Activated CD8-positive, alpha-beta memory T cell treated with anti-CD3 and anti-CD28 coated beads for 1 hour (primary cell): ENCODE measurements at places on chromosomes 13 and 19.
A peak's percentile ranks its signal among the peaks of the same experiment; 100 is the strongest.

DNA sequence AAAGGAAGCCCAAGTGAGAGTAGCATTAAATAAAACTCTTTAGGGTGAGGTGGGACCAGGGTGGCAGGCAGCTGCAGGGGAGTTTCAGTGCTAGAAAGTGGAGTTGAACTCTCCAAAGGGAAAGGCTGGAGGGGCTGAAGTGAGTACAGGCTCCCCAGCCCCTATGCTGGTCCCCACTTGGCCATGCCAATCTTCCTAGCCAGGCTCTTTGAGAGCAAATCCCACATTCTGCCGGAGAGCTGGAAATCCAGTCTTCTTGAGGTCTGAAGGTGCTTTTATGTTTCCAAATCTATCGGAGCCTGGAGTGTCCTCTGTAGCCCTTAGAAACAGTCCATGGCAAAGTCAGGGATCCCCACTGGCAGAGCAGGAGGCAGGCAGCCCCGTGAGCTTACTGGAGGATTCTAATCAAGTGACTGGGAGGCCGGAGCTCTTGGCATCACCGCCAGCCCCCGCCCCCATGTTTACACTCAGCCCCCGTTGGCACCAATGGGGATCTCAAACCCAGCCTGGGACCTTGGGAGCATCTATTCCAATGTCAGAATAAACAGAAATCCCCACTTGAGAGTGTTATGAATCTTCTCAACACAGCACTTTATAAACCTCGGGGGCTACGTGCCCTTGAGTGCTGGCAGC is 18.3 kb downstream of the ZNF536 start:
- DNase-seq: no peak

DNA sequence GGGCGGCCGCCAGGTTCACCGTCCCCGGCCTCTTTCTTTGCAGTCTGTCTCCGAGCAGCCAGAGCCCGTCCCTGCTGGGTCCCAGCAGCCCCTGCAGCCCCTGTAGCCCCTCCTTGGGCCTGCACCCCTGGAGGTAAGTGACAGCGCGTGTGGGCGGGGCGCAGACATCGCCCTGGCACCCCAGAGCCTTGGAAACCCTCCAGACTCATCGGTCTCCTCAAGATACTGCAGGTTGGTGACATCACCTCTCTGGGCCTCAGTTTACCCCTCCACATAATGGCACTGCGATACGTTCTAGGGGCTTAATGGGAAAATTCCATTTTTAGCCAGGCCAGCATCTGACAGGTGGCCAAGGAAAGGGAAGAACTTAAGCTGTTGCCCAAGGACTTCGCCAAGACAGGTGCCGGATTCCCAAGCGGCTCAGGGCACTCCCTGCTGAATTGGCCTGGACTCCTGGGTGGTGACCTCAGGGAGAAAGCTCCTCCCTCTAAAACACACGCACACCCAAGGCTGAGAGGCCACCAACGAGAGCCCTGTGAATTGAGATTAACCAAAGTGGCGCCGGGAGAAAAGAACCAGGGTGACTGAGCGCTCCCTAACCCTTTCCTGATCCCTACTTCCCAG is 13.1 kb downstream of the MAST3 start:
- DNase-seq: no peak

- DNase-seq: no peak
These were observed 137.9 kb downstream of the PCDH20 start for GRCh38 chr13:61277586-61278276.

GRCh38 chr19:49932041-49932451 is 2.7 kb upstream of the NUP62 start:
- DNase-seq: no peak

- DNase-seq: no peak
These were observed 4.9 kb upstream of the TDRD3 start for GRCh38 chr13:60392131-60392530.

DNA sequence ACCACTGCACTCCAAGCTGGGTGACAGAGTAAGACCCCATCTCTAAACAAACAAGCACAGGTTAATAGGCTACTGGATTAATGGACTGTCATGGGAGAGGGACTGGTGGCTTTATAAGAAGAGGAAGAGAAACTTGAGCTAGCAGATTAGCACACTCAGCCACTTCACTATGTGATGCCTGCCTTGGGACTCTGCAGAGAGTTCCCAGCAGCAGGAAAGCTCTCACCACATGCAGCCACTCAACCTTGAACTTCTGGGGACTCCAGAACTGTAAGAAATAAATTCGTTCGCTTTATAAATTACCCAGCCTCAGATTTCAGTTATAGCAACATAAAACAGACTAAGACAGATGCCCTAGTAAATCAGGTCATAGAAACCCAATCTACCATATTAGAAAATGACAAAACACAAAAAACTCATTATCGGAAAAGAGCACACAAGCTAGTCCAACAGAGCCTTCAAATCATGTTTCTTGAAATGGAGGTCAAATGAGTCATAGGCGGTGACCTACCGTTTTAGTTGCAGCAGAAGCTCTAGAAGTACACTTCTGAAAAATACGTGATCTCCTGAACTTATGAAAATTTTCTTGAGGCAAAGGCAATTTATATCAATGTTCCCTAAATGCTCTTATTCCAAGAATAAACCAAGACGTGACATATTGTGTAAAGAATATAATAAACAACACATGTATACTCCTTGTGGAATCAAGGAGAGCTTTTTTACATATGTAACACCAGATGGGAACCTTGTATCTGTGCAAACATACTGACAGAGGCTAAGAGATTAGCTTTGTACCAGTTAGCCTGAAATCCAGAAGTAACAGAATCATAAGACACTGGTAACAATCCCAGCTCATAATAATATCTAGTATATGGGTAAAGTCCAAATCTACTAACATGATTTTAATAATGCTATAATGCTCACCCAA is 340.9 kb upstream of the SGCG start:
- no peak for DNase-seq

GRCh38 chr13:112818040-112818697 is 128.3 kb downstream of the ATP11A start:
- DNase-seq: no peak

DNA sequence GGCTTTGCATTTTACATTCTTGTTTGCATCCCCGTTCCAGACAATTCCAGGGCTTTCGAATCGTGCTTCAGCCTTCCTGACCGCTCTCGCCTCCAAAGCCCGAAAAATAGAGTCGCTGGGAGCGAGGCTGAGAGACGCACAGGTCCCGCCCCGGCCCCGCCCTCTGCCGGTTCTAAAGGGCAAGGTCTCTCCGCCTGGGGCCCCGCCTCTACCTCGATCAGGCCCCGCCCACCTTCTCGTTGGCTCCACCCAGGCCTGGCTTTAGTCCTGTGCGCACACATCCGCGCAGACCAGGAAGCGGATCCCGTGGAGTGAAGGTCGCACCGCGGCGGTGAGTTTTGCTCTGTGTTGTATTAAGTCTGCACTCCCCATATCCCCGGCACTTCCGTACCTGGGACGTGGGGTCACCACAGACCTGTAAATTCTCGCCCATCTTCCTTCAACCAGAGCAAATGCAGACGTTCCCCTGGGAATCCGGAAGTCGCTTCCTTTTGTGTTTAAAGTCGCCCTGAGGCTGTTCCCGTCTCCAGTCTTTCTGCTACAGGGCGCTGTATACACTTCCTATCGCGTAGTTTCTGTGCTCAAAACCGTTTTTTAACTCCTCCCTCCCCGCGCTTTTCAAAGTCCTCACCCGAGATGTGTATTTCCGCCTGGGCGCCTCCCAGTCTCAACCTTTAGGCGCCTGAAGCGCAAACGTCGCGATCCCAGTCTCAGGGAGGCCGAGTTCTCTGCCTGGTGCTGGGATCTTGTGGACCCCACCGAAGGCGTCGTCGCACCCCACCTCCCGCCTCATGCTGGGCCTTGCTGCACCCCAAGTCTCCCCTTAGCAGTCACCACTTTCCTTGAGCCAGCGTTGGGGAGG is at the start of gene ZNF701:
Gene ZNF701 (plus strand): TSS at position 288 of the 862 bp plus-strand sequence. CDS start 3,861 bp downstream, outside the sequence.
- peak; percentile 93 for DNase-seq

- DNase-seq: no peak
These were observed 52.4 kb downstream of the LATS2 start for GRCh38 chr13:21009036-21009435.

- DNase-seq: no peak
These were observed 48.8 kb downstream of the DCLK1 start for GRCh38 chr13:36082396-36082795.

DNA sequence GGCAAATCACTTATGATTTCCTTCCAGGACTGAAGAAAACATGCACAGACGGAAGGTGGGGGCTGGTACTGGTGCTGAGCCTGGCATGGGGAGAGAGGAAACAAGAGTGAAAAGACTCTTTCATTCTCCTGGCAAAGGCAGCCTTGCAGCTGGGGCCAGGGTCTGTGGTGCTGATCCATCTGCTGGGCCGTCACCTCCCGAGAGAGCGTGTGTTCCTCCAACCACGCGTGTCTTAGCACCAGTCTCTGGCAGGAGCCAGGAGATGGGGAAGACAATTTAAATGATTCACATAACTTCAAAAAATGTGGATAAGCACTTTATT is 23.9 kb upstream of the SPART start:
- DNase-seq: no peak

- no peak for DNase-seq
These were observed 460.3 kb downstream of the KCTD12 start for GRCh38 chr13:76425935-76426334.

DNA sequence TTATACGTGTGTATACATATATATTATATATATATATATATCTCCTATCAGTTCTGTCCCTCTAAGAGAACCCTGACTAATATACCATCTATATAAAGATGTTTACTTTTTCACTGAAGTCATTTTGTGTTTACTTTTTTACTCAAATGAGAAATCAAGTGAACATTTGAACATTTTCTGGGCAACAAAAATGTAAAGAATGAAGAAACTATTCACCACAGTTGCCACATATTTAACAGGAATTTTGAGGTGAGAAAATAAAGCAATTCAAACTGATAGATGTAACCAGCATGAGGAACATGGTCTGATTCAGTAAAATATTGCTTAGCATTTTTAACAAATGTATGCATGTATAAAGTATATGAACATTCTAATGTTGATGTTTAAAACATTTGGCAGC is 299.2 kb upstream of the KLHL1 start:
- no peak for DNase-seq

DNA sequence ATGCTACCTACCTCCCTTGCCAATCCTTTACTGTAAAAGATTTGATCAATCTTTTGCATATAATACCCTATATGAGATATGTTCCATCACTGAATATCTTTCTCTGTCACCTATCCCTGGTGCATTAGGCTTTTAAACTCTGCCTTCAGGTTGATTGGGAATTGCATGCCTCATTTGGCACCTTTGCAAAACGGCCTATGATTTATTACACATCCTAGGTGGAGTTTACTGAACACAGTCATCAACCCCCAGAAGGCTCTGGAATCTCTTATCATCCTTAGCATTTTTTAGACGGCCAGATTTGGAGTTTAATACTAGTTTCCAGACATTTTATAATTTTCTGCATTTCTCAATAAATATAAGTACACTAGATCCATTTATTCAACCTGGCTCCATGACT is 448.4 kb upstream of the SLC10A2 start:
- DNase-seq: no peak

DNA sequence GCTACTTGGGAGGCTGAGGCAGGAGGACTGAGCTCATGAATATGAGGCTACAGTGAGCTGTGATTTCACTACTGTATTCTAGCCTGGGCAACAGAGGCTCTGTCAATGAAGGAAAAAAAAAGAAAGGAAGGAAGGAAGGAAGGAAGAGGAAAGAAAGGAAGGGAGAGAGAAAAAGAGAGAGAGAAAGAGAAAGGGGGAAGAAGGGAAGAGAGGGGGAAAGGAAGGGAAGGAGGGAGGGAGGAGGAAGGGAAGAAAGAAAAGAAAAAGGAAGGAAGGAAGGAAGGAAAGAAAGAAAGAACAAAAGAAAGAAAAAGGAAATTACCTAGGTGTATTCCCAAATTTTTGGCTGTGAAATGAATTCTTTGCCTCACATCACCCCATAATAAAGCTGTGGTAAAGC is 7.2 kb upstream of the RFX2 start:
- no peak for DNase-seq

GRCh38 chr19:45524575-45525129 is 17.4 kb downstream of the VASP start:
- no peak for DNase-seq

DNA sequence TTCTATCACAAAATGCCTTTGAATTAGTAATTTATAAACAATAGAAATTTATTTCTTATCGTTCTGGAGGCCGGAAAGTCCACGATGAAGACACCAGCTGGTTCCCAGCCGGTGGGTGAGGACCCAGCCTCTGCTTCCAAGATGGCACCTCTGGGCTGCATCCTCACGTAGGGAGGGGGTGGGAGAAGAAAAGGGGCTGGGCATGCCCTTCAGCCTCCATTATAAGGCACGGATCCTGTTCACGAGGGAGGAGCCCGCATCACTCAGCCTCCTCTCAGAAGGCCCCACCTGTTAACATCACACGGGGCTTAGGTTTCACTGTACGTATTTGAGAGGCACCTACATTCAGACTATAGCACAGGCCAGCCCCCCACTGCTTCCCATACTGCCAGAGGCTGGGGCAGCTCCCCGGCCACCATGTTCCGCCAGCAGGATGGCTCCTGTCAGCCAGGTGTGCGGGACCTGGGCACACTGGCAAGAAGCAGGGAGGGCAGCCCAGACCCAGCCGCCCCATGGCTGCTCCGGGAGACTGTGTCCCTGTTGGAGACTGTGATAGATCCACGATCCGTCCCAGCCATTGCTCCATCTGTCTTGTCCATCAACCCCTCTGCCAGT is 131.6 kb downstream of the SOX1 start:
- no peak for DNase-seq

GRCh38 chr19:29708554-29709439 is 6.3 kb downstream of the C19orf12 start:
- DNase-seq: no peak

DNA sequence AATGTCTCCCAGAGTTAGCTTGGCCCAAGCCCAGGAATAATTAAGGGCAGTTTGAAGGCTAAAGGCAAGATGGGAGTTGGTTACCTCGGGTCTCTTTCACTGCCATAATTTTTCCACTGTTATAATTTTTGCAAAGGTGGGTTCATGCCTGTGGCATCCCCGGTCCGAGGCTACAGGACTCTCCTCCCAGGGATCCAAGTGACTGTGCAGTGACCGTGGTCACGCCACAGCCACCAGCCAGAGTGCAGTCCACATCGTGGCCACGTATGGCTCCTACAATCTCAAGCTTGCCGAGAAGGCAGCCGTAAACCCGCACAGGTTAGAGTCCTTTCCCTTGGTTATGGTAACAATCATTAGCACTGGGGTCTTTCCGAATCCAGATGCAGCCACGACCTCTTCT is 36.8 kb downstream of the C13orf46 start:
- DNase-seq: no peak

DNA sequence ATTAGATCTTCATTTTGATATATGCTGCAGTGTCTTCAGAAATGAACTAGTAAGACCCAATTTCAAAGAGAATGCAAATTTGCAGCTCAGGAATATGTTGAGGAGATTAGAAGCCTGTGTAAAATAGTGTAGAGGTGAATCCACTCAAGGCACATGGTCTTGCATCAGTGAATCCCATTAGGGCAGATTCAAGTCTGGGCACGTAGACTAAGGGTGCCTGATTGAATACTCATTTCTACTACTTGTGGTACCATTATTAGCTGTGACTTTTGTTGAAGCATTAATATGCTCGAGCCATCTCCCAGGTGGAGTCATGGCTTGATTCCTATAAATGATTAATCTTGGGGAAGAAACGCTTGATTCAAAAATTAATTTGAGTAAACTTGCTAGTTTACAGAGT is 129.4 kb downstream of the AKAP11 start:
- no peak for DNase-seq

GRCh38 chr13:32068255-32068654 is 36.7 kb downstream of the FRY start:
- no peak for DNase-seq

GRCh38 chr19:13301627-13302334 is 151.6 kb downstream of the IER2 start:
- no peak for DNase-seq

GRCh38 chr13:112259511-112259910 is 116.6 kb upstream of the SPACA7 start:
- DNase-seq: no peak

GRCh38 chr19:43476606-43477005 is 11.2 kb upstream of the LYPD3 start:
- no peak for DNase-seq
